ENCODE measurements at places on chromosomes 1 and 21.
A peak's percentile ranks its signal among the peaks of the same experiment; 100 is the strongest.

DNA sequence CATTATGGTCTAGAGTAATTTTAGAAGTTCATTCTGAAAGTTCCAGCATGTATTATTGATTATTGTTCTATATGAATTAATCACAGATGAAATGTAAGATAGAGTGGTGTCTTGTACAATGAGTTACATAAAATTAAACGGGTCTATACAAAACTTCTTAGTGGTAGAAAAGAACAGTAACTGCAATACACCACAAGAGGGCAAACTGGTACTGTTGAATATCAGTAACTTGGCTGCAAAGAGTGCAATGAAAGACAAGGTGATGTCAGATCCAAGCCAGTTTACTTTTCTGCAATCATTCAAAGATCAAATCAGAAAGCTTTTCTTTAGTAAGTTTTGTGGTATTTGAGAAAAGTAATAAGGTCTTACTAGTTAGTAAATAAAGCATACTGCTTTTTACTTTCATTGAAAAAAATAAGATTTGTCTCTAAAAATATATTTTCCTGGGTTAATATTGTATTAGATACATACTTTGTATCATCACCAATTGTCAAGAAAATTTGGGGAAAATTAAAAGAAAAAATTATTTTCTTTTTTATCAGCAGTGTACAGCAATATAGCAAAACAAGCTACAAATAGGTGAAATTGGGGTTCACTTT is 66.4 kb upstream of the BTG3 start:
- peak; percentile 33 for DNase-seq

GRCh38 chr21:45175326-45176095 is 101.1 kb downstream of the ADARB1 start:
- DNase-seq, result no peak

DNA sequence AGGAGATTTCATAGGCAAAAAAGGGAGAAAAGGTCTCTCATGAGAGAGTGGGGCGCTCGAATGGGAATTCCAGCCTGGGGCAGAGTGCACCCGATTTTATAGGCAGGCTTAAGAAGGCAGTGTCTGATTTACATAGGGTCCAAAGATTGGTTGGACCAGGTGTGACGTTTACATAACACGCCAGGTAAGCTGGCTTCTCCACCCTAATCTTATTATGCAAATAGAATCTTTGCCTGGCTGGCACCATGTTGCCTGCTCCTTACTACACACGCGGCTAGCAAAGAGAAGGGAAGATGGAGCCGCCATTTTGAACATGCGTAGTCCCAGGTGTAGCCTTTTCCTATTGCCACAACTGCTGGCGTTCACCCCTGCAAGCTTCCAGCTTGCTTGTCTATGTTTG is 103.7 kb downstream of the SLC16A1 start:
- DNase-seq, result peak; percentile 98

- peak; percentile 50 for DNase-seq
Observed at GRCh38 chr1:185046668-185047067, 1.3 kb downstream of the RNF2 start.

GRCh38 chr1:6137758-6138157 is 42.4 kb downstream of the CHD5 start:
- no peak for DNase-seq

GRCh38 chr1:113275083-113275482 is 115.2 kb upstream of the MAGI3 start:
- no peak for DNase-seq

- no peak for DNase-seq
Observed at GRCh38 chr1:103517380-103518047, 8.0 kb upstream of the RNPC3 start.

DNA sequence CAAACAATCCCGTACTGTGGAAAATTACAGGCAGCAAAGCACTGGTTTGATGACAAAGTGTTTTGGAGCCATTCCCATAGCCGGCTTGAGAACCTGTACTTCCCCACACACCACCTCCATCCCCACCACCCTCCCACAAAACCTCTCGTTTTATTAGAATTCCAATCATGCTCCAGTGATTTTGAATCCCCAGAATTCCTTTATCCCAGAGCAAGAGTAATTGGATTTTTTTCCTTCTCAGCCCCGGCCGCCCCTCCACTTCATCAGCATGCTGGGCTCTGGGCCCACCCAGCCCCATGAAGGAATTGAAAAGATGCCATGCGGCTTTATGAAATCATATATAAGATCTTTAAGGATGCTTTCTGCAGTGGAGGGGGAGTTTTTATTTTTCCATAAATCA is 136.6 kb downstream of the OMA1 start:
- DNase-seq, result no peak

DNA sequence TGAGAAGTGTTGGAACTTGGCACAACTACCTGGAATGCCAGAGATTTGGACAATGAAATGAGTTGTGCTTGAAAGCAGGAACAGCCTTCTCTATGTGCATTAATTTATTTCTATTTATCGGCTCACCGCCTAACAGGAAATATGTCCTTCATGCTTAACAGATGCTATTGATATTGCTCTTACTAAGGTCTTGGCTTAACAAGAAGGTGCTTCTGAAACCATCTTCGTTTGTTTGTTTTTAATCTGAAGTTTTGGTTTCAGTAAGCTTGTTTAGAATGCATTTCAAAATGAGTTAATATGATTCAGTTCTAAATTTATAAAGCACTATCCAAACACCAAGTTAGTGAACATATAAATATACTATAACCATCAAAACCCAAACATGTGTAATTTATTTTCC is 898.3 kb upstream of the B3GALT2 start:
- DNase-seq, result no peak

DNA sequence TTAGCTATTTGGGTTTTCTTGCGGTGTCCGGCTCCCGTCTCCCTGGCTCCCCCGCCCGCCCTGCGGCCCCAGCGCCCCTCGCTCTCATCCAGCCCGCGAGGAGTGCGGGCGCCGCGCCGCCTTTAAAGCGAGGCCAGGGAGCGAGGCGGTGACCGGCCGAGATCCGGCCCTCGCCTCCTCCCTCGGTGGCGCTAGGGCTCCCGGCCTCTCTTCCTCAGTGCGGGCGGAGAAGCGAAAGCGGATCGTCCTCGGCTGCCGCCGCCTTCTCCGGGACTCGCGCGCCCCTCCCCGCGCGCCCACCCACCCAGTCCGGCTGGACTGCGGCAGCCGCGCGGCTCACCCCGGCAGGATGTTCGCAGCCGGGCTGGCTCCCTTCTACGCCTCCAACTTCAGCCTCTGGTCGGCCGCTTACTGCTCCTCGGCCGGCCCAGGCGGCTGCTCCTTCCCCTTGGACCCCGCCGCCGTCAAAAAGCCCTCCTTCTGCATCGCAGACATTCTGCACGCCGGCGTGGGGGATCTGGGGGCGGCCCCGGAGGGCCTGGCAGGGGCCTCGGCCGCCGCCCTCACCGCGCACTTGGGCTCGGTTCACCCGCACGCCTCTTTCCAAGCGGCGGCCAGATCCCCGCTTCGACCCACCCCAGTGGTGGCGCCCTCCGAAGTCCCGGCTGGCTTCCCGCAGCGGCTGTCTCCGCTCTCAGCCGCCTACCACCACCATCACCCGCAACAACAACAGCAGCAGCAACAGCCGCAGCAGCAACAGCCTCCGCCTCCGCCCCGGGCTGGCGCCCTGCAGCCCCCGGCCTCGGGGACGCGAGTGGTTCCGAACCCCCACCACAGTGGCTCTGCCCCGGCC is 492 bp downstream of the HLX start:
- no peak for DNase-seq

GRCh38 chr1:245156736-245157505 is 2.1 kb downstream of the KIF26B start:
- peak; percentile 54 for DNase-seq

GRCh38 chr1:43232074-43232473 is 37.7 kb upstream of the TMEM125 start:
- no peak for DNase-seq

DNA sequence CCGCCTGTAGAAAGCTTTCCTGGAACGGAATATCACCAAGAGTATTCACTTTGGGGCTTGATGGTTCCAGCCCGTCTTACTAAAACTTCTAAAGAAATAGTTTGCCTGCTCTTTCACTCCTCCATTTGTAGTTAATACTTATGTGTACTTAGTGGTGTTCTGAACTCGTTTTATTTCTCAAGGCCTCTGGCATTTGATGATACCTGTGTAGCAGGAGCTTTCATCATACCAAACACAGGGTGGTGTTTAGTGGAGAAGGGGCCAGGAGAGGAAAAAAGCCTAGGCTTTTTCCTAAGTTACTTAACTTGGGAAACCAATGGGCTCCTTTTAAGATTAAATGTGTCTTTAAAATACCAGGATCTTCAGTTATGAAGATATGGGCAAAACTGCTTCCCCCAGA is 74.3 kb downstream of the RPS6KA1 start:
- DNase-seq, result no peak

GRCh38 chr1:109151146-109151990 is 37.5 kb downstream of the ELAPOR1 start:
- DNase-seq, result no peak

DNA sequence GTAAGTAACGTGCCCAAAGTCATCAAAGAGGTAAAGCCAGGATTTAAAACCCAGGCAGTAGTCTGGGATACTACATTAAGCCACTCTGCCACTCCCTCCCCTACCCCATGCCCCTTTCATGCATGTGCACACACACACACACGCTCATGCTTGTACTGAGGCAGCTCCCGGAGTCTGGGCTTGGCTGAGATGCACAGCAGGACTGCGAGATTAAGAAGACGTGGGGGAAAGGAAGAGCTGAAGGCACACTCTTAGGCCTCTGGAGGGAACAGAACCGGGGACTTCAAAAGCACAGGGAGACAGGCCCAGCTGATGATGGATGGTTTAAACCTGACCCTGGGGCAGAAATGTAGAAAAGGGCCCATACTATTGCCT is 98.3 kb downstream of the GLIS1 start:
- no peak for DNase-seq

GRCh38 chr1:56864430-56864829 is 9.8 kb downstream of the C8A start:
- DNase-seq, result no peak

DNA sequence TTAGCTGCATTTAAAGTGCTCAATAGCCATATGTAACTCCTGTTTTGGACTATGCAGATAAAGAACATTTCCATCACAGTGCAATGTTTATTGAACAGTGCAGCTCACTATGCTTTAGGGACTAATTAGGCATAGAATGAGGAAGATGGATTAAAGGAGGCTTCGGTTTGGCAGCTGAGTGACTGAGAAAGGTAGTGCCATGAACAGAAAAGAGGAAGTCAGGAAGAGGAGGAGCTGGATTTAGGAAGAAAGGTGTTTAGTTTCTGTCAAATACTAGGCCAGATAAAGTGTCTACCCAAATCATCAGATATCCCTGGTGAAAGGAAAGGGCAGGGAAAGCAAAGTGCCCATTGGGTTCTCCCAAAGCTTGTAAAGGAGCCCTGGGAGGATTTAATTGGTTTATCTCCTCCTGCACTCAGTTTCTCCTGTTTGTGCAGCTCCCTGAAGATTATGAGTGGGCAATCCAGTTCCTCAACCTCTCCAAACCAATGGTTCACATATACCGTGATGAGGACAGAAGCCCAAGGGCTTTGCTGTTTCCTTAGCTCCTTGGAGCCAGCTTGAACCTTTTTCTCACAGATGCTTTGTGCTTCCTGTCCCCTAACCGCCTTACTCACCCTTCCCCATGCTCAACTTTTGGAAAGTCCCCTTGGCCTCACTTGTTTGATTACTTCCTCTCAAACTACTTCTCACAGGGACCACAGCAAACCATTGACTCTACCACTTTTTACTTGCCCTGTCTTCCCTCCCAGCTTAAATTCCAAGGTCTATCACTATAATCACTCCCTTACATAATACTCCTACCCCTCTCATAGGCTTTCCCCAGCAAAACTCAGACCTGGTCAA is 3.5 kb upstream of the RAP1A start:
- no peak for DNase-seq

DNA sequence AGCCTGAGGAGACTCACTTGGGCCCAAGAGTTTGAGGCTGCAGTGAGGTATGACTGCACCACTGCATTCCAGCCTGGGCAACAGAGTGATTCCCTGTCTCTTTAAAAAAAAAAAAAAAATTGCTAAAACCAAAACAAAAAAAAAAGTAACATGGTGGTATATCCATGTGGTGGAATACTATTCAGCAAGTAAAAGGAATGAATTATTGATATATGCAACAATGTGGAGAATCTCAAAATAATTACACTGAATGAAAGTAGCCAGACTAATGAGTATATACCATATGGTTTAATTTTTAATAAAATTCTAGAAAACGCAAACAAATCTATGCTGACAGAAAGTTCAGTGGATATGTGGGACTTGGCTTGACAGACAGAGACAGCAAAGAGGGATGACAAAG is 80.3 kb upstream of the DMRTA2 start:
- no peak for DNase-seq

- DNase-seq, result no peak
Observed at GRCh38 chr1:203122159-203122558, 5.4 kb upstream of the ADORA1 start.

DNA sequence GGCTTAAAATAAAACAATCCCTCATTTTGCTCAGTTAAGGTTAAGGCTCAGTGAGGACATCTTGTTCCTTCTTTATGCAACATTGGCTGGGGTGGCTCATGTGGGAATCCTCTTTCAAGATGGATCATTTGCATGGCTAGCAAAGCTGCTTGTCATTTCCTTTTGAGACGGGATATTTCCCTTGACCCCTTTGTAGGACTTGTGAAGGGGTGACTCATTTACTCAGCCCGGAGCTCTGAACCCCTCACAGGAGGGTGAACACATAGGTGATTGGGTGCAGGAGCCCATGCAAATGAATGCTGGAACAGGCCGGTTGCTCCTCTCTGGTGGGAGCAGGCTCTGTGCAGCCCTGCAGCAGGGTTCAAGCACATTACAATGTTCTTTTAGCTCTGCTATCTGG is 15.8 kb upstream of the C8A start:
- no peak for DNase-seq

DNA sequence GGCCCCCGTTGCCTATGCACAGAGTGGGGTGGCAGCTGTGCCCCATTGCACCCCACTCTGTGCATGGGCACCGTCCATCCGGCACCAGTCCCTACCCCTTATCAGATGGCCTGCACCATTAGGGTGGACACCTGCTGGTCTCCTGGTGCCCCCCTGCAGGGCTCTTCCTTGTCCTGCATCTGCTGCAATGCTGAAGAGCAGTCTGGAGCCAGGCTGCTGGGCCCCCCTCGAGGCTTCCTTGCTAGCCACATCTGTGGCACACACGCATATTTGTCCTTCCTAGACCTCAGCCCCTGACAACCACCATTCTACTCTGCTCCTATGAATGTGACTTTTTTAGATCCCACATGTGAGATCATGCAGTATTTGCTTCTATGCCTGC is 56.4 kb downstream of the COL18A1 start:
- DNase-seq, result no peak

DNA sequence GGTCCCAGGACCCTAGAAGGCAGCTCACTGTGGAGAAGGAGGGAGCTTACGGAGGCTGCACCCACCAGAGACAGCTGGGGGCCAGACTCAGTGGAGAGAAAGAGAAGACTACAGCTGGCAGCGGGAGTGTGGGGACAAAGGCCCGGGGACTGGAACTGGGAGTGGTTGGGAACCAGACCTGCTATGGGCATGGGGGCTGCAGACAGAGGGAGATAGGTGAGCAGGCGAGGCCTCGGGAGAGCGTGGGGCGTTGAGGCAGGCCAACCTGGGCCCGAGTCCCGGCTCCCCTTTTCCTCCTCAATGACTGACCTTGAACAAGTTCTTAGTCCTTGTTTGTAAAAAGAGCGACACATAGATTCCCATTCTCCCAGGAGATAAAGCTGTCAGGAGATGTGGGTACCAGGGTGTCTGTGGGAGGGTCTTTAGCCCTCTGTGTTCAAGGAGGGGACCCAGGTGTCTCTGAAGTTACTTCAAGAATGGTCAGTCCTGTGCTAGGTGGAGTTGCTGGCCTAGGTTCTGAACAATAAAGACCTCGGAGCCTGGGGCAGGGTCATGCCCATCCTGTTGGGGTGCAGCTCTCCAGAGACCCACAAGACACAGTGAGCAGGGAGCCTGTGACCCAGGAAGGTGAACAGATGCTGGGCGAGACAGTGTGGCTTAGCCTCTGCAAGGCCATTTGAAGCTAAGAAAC is 87.9 kb downstream of the ITPKB start:
- DNase-seq, result no peak

All from NCI-H526 treated with DMSO at 0.1 percent for 48 hours (cell line).